Muscle of arm (tissue), 14 donors: ENCODE measurements at places on chromosomes 16 and 17. TPM values are rescaled to one million over a fixed set of nuclear protein-coding genes. Genes with fewer than 3 reads are reported as not detected.

Gene SAMD14
- polyA plus RNA-seq = 2.9 TPM

Gene CCL8
- polyA plus RNA-seq = 0.44 TPM

Gene DHRS7C
- polyA plus RNA-seq = 114 TPM

Gene NEUROD2
- polyA plus RNA-seq = 0.03 TPM

Gene ADGRG3
- polyA plus RNA-seq = 0.22 TPM

Gene MYH10
- polyA plus RNA-seq = 100 TPM

Gene IL17C
- polyA plus RNA-seq = not detected

DNA sequence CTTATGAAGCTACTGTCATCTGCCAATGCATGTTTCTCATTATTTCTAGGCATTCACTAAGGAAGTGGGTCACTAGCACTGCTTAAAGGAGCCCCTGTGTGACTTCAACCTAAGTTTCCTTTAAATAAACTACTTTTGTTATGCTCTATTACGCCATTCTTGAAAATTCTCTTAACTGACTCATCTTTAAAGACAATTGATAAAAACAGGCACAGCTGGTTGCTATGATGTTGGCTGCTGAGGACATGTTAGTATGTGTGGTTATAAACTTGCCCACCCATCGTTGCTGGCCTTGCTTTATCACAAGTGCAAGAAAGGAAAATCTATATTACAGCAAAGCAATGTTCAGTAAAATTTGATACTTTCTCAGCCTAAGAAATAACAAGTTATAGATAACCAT, 75.8 kb upstream of the CNTNAP4 start:
- DNase-seq = no peak

DNA sequence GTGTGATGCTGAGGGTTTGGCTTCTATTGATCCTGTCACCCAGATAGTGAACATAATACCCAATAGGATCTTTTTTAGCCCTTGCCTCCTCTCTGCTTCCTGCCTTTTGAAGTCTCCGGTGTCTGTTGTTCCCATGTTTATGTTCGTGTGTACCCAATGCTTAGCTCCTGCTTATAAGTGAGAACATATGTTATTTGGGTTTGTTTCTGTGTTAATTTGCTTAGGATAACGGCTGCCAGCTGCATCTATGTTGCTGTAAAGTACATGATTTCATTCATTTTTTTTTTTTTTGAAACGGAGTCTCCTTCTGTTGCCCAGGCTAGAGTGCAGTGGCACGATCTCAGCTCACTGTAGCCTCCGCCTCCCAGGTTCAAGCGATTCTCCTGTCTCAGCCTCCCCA, 23.0 kb downstream of the DUS2 start:
- no peak for DNase-seq

GRCh38 chr16:29141586-29142324, 156.9 kb downstream of the LAT start:
- no peak for DNase-seq

DNA sequence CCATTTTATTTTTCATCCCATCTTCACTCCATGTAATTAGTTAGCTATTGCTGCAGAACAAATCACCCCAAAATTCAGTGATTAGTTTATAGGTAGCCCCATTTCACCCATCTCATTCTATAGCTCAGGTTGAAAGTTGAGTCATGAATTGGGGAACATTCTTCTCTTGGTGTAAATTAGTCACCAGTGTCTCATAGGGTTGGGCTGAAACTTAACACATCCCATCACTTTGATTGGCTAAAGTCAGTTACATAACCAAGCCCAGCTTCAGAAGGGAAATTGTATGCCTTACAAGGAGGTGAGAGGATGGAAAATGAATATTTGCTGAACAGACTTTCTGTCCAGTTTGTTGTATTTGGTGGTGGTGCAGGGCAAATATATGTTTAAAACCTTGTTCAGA, 477.5 kb downstream of the WWOX start:
- DNase-seq = no peak

DNA sequence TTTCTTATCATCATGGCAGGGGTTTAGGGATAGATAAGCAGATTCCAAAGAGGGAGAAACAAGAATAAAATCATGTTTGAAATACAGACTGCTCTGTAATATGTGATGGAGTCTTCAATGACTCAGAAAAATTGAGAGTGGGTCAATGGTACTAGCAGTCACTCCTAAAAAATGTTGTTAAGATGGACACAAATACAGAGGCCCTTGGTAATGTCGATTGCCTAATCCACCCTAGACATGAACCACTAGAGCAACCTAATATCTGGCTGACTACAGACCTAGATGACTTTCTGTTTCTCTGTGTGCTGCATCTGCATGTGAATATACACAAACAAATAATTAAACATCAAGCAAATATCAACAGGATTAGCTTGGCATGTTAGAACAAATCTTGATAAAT, 135.8 kb downstream of the CDH8 start:
- DNase-seq = no peak

- DNase-seq = no peak
Measured at GRCh38 chr17:4480929-4481898, 17.5 kb upstream of the SPNS2 start.

GRCh38 chr16:82368041-82368440, 198.0 kb upstream of the MPHOSPH6 start:
- DNase-seq = no peak

DNA sequence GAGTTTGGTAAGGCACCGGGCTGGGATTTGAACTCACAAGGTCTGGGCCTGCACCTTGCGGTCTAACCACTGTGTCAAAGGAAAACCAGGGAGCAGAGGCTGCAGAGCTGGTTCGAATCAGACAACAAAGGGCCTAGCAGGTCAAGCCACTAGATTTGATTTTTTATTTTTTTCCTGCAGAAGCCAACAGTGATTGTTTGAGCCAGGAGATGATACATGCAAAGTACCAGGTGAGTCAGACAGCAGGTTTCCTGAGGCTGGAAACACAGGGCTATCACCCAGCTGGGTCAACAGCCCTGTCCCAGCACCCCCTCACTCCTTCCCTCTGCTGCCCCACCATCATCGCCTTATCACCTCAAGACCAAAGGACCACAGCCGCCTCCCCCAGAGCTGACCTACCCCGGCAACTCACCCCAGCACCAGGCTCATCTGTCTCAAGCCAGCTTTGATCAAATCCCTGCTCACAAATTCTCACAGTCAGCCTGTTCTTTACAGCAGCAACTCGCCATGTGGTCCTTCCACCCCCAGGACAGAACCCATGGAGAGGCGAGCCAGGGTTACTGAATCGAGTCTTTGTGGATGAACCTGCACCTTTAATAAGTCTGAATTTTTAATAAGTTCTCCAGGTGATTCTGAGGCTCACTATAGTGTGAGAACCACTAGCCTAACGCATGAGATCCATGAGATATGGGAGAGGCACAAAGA, 13.0 kb upstream of the KRT19 start:
- no peak for DNase-seq

DNA sequence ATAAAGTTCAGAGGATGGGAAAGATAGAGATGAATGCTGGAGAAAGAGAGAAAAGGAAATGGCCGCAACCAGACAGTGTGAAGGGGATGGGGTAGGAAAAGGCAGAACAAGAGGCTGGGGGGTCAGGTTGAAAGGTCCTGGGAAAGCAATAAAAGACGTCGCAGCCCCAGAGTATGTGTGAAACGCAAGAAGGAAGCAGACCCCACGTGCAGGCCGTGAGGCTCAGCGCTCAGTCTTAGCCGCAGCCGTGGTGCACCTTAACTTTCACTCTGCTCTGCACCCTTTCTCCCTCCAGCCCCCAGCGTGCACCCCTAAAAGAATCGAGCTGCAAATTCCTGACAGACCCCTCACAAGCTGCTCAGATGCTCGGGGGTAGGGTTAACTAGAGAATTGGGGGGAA, 1.9 kb downstream of the DNAH17 start:
- no peak for DNase-seq

DNA sequence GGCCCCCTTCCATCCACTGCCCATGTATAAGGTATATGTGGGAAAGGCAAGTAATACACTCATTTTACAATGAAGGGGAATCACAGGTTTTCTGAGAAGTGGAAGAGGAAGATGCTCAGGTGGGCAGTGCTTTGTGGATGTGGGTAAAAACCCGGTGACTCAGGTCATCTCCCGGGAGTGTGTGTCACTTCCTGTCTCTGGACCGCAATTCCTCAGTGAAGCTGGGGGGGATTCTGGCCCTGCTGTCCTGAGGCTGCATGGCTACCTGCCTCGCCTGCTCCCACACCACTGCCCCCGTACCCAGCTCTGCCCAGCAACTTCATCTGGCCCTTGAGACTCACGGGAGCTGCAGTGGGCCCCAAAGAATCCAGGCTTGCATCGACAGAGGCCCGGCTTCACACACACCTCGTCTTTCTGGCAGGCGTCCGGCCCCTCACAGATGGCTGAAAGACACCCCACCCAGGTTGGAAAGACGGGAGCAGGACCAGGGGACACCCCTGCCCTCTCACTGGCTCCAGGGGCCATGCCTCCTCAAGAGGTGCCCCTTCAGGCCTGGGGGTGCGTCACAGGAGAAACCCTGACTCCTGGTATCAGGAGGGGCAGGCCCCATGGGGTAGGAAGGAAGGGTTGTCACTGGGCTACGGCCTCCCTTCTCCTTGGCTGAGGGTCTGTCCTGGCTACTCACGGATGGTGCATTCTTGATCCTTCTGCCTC, 882 bp downstream of the SCARF1 start:
- no peak for DNase-seq

DNA sequence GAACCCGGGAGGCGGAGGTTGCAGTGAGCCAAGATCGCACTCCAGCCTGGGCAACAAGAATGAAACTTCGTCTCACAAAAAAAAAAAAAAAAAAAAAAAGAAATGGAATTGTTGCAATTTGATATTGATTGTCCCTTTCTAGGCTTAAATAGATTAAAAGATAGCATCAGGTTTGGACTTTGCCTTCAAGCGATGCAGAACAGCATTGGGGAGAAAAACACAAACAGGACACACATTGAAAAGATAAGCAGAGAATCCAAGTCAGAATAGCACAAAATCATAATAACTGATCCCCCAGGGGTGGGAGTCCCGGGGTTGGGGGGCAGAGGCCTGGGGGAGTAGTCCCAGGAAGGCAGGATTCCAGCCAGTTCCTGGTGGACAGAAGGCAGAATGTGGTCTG, 3.9 kb upstream of the CREBBP start:
- DNase-seq = no peak

GRCh38 chr16:24978370-24978914, 36.7 kb downstream of the ARHGAP17 start:
- no peak for DNase-seq

DNA sequence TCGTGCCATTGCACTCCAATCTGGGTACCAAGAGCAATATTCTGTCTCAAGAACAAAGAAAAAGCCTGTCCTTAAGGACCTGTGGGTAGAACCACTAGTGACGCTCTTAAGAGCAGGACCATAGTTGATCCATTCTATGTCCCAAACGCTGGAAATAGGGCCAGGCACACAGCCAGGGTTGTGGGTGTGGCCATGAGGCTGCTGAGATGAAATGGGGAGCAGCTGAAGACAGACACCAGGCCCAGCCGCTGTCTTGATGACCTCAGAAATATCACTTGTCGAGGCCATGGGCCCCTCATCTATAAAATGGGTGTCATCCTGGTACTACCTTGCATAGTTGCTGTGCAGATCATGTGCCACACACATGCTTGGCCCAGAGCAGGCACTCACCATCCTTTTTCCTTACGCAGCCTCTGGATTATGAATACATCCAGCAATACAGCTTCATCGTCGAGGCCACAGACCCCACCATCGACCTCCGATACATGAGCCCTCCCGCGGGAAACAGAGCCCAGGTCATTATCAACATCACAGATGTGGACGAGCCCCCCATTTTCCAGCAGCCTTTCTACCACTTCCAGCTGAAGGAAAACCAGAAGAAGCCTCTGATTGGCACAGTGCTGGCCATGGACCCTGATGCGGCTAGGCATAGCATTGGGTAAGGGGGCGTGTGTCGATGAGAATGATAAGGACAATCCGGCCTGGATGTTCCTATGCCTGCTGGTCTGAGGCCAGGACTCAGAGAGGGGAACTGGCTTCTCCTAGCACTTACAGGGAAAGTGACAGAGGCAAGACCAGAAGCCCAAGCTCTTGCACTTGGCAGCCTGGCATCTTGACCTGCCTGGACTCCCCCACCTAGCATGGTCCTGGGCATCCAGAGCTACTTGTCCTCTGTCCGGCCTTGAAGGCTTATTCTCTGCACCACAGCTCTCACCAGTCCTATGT, 25.5 kb downstream of the CDH5 start:
- DNase-seq = no peak

- no peak for DNase-seq
Measured at GRCh38 chr16:88437367-88437964, 15.6 kb upstream of the ZFPM1 start.

DNA sequence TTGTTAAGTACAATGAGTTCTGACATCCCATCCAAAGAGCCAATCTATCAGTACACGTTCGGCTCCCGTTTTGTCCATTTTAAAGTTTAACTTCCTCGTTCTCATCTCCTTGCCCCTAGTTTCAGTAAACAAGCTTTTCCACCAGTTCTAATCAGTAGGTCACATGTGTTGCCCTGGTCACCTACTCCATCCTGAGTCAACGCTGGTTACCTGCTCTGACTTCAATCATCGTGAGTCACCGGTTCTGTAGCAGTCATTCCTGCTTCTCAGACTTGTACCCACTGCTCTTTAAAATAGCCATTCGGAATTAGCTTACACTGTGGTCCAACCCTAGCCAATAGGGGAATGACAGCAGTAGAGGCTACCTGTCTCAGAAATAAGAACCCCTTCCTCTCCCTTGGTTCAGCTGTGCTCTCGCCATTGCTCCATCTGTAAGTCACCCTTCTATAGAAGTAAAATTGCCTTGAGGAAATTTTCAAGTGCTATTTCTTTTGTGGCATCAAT, 191.0 kb downstream of the CPPED1 start:
- DNase-seq = no peak

- no peak for DNase-seq
Measured at GRCh38 chr17:61005358-61005757, 327.7 kb downstream of the BCAS3 start.

DNA sequence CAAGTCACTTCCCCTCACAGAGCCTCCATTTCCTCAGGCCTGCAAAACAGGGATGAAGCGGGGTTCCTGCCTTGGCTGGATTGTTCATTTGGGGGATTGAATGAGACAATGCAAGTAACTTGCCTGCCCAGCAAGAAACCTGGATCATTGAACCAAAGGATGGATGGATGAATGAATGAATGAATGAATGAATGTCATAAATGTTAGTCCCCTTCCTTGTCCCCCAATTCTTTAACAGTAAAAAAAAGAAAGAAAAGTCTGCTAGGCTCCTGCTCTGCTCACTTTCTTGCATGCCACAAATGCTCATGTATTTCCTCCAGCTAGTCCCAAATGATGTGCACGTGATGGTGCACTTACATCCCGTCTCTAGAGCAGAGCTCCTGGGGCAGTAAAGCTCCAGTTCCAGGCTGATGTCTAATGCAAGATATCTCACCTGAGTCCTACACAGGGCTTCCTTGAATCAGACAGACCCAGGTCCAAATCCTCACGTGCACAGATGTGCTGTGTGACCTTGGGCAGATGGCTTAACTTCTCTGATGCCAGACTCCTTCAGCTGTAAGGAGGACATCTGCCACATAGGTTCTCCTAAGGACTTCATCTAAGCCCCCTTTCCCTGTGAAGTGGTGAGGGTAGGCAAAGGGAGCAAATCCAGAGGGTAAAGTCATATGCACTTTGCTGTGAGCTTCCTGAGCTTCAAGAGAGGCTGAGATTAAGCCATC, 45.5 kb downstream of the C16orf82 start:
- no peak for DNase-seq
